ENCODE measurements at places on chromosomes 7 and 10. TPM values are rescaled to one million over a fixed set of nuclear protein-coding genes. Genes with fewer than 3 reads are reported as not detected.

GRCh38 chr7:17822547-17823173 lies 117.6 kb downstream of the SNX13 start:
- no peak for DNase-seq
- peaks cover 11% of the 10 kb centered on the region for H3K36me3 ChIP-seq
- no peak overlapping the region for H3K4me3 ChIP-seq
- H3K27me3 ChIP-seq: no peaks in the 10 kb centered on the region
- no peak overlapping the region for H3K27ac ChIP-seq
- H3K4me1 ChIP-seq: no peaks in the 10 kb centered on the region

DNA sequence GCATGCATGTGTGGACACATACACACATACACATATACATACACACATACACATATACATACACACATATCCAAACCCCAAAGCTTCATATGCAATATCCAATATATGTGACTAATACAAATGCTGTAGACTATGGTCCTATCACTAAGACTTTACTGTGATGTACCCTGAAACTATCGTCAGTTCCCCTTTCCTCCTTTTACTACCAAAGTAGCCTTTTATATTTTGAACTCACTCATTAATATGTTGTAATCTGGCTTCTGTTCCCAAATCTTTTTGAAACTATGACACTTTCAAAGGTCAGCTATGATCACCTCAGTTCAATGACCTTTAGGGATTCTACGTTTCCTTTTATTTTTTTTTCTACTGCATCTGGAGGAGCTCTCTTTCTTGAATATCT lies 64.8 kb upstream of the TFEC start:
- H3K4me1 ChIP-seq: no peaks in the 10 kb centered on the region
- no peak overlapping the region for H3K4me3 ChIP-seq
- no peaks in the 10 kb centered on the region for H3K36me3 ChIP-seq
- H3K27ac ChIP-seq: no peak overlapping the region

- H3K4me1 ChIP-seq: peaks cover 20% of the 10 kb centered on the region
- no peak overlapping the region for H3K4me3 ChIP-seq
Measured at GRCh38 chr10:104117839-104118323, 4.1 kb upstream of the SFR1 start.

The VSTM2A gene
- not detected for total RNA-seq

The FFAR4 gene
- not detected for total RNA-seq

Data from chondrocyte (in vitro differentiated cells).